ENCODE measurements at places on chromosomes 13 and 19.

- DNase-seq, result no peak
Measured at GRCh38 chr13:111403266-111403665, 82.8 kb downstream of the TEX29 start.

- no peak for DNase-seq
Measured at GRCh38 chr13:75797239-75797638, 161.1 kb downstream of the LMO7 start.

DNA sequence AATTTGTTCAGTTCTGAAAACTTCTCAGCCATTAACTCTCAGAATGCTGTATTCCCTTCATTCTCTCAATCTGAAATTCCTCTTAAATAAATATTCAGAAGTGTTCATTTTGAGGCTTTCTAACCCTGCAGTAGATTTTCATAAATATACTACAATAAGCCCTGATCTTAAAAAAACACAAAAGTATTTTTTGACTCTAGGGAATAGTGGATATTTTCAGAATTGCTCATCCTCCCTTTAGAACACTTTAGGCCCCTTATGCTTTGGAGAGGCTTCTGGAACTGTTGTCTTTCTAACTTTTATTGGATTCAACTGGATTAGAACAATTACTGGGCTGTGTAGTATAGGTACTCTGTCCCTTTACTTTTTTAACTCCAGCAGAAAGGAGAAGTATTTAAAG lies 1662.6 kb upstream of the MIR17HG start:
- DNase-seq, result no peak

- DNase-seq, result no peak
Measured at GRCh38 chr13:109156181-109156935, 526.9 kb downstream of the MYO16 start.

GRCh38 chr19:18807861-18808331 lies 16.8 kb upstream of the COMP start:
- no peak for DNase-seq

GRCh38 chr19:16587833-16588823 lies 15.9 kb upstream of the SLC35E1 start:
- DNase-seq, result no peak

- no peak for DNase-seq
Measured at GRCh38 chr19:21581646-21582240, 76.3 kb downstream of the ZNF429 start.

DNA sequence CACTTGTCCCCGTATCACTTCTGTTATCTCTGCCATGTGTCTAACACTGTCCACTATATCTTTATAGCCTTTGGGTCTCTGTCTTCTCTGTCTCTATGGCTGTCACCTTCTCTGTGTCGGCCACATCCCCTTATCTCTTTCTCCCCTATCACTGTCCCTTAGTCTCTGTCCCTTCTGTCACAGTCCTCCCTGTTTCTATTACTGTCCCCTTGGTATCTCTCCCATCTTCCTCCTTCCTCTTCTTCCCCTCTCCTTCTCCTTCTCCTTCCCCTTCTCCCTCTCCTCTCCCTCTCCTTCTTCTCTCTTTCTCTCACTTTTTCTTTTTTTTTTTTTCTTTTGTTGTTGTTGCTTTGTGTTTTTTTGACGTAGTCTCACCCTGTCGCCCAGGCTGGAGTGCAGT lies 34.7 kb upstream of the LRRC4B start:
- no peak for DNase-seq
